ENCODE measurements at places on chromosomes 1 and 21.

DNA sequence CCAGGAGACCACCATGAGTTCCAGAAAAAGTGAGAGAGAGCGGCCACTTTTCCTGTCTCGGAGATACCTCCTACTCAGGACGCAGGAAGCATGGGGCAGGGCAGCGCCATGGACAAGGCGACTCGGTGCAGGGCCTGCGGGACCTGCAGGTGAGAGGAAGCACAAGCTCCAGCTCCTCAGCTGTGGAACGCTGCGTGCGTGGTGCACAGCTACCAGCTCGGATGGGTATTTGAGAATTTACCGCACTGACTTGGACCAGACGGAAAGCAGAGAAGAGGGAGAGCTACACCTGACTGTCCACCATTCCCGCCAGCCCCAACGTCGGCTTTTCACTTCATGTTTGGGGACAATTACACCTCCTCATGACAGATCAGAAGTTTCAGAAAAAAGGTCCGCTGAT is 8.2 kb upstream of the CDK11A start:
- DNase-seq, result no peak

DNA sequence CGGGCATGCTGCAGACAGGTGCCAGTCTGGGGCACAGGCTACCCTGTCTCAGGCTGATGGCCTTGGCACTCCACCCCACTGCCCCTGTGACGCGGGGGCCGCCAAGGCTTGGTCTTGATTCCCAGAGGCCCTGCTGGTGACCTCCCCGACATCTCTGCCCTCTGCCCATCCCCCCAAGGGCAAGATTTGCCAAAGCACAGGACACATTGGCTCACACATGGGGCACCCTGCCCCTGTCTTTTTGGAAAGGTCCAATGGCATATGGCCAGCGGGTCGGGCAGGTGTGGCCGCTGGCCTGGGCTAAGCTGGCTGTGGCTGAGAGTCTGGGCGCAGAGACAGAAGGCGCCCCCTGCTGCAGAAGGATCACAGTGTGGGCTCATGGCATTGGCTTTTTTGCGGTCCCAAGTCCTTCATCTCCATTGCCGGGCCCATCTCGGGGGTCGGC is 4.6 kb downstream of the MIB2 start:
- DNase-seq, result no peak

GRCh38 chr1:103424650-103425049 is 100.8 kb upstream of the RNPC3 start:
- no peak for DNase-seq

GRCh38 chr1:215650446-215651149 is 83.5 kb downstream of the KCTD3 start:
- no peak for DNase-seq

GRCh38 chr1:35659589-35659988 is 18.3 kb upstream of the PSMB2 start:
- no peak for DNase-seq
